ENCODE measurements at places on chromosomes 1 and 21. TPM values are rescaled to one million over a fixed set of nuclear protein-coding genes. Genes with fewer than 3 reads are reported as not detected.
A peak's percentile ranks its signal among the peaks of the same experiment; 100 is the strongest.

DNA sequence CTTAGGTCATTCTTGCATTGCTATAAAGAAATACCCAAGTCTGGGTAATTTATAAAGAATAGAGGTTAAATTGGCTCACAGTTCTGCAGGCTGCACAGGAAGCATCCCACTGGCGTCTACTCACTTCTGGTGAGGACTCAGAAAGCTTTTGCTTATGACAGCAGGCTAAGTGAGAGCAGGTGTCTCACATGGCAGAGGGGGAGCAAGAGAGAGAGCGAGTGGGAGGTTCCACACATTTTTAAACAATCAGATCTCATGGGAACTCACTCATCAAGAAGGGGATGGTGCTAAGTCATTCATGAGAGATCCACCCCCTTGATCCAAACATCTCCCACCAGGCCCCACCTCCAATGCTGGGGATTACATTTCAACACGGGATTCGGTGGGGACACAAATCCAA is 13.6 kb upstream of the RGS4 start:
- no peak for DNase-seq

GRCh38 chr21:34351786-34352241 is 12.0 kb upstream of the KCNE2 start:
- peak; percentile 48 for DNase-seq

DNA sequence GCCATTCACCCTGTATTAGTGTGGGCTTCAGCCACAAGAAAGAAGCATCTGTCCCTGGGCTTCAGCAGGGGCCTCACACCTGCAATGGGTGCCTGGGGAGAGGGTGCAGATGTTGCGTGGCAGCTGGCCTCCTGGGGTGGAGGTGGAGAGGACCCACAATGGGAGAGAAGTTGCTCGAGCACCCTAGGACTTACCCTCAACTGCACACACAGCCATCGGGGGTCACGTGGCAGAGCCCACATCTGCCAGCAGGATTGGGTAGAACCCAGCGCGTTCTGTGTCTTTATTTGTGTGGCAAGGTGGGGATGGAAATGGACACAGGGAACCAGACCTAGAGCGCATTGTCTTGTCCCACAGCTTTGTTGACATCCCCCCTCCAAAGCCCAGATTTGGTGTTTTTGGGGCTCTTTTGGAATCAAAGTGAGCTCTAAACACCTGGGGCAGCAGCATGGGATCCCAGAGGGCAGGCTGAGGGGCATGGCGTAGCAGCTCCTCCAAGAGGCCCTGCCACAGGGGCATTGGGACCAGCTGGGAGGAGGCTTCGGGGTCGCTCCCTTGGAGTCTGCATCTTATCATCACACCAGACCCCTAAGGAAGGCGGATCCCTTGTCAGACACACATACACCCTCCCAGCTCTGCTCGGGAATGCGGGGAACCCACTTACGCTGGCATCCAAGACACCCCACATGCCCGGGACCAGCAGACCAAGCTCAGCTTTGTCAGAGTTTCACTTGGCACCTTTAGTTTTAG is 5.1 kb downstream of the ABCG1 start:
- no peak for DNase-seq

DNA sequence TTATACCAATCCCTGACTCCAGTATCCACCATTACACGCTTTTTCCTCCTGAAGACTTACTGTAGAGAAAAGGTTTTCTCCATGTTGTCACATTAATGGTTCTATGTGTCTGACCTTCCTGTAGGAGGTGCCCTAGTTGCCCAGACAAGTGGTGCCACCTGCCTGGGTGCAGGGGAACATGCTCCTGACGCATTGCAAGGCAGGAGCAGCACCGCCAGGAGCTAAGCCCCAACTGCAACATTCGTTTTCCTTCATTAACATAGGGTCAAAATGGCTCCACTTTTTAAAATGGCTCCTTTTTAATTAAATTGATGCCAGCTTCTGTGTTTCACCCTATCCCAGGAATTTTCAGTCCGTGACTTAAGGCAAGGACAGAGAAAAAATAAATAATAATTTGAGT is 220.1 kb upstream of the SAMSN1 start:
- no peak for DNase-seq

The RBM11 gene
- polyA plus RNA-seq, result not detected
